ENCODE measurements at places on chromosomes 11 and 22.

DNA sequence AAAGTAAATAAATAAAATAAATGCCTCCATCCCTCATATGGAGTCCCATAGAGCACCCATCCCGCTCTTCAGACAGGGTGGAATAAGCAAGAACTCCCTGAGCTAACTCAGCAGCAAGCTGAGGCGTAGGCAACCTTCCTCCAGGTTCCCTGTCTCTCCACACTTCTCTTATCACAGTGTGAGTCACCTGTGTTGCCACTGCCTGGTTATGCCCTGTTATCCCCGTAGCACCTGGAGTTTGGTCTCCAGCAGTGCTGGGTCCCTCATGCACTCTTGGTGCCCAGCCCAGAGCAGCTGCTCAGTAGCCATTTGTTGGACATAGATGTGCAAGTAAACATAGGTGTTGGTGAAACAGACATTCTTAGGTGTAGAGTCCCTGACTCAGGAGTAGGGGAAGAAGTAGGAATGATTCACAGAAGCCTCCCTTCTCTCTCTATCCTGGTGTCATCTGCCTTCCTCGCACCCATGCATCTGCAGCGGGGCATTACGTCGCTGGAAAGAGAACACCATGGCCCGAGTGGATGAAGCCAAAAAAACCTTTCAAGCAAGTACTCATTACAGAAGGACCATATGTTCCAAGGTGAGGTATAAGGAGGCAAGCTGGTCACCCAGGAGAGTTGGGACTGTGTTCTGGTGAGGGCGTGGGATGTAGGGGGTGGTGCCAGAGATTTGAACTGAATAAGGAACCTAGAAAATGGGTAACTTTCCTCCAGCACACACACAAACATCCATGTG, 56.0 kb downstream of the PISD start:
- DNase-seq: no peak

DNA sequence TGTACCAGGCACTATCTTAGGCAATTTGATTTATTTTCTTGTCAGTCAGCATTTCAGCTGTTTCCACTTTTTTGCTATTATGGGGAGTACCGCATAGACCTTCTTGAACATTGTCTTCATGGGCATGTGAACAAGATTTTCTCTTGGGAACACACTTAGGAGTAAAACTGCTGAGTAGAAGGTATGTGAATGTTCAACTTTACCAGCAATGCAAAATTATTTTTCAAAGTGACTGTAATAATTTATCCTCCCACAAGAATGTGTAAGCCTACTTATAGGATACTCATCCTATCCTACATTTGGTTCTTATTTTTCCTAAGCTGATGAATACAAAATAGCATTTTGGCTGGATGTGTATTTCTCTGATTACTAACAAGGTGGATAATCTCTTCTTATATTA, 132.0 kb upstream of the NAV2 start:
- no peak for DNase-seq

GRCh38 chr11:131696690-131697089, 326.3 kb downstream of the NTM start:
- no peak for DNase-seq

DNA sequence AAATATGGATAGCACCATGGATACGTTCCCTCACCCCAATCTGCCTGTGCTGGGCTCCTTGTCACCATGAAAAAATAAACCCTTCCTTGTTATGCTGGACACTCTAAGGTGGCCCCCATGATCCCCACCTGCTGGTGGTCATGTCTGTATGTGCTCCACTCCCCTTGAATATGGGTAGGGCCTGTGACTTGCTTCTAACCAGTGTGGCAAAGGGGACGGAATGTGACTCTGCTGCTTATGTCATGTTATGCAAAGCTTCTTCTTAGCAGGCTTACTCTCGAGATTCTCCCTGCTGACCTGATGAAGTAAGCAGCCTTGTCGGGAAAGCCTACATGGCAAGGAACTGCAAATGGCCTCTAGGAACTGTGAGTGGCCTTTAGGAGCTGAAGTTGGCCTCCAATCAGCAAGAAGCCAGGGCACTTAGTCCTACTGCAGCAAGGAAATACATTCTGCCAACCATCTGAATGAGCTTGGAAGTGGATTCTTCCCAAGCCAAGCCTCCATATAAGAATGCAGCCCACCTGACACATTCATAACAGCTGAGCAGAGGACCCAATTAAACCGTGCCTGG, 159.9 kb downstream of the CCDC34 start:
- no peak for DNase-seq

- no peak for DNase-seq
These were observed 133.7 kb upstream of the FIBIN start for GRCh38 chr11:26860091-26860780.
